ENCODE measurements at places on chromosomes 16 and 17.

- DNase-seq = no peak
These were observed 89.9 kb upstream of the CIBAR2 start for GRCh38 chr16:85202051-85202601.

GRCh38 chr16:87970186-87970585, 19.0 kb downstream of the BANP start:
- DNase-seq = no peak

GRCh38 chr17:38428643-38429371, 543 bp downstream of the ARHGAP23 start:
- no peak for DNase-seq

GRCh38 chr17:38451840-38452529, 23.7 kb downstream of the ARHGAP23 start:
- no peak for DNase-seq

DNA sequence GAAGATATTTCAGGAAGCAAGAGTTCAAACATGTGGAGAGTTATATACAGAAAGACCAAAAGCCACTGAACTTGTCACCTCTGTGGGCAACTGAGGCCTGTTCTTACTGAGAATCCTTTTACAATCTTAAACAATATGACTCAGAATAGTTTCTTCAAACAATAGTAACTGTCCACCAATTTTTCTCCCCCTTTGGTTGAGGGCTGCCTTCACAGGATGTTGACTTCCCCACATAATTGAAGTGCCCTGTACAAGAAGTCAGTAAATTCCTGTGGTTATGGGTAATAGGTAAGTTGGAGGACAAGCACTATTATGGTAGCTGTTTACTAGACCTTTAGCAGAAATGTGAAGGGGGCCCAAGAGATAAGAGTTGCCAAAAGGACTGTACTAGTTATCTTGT, 215.8 kb downstream of the CDH8 start:
- DNase-seq = no peak

DNA sequence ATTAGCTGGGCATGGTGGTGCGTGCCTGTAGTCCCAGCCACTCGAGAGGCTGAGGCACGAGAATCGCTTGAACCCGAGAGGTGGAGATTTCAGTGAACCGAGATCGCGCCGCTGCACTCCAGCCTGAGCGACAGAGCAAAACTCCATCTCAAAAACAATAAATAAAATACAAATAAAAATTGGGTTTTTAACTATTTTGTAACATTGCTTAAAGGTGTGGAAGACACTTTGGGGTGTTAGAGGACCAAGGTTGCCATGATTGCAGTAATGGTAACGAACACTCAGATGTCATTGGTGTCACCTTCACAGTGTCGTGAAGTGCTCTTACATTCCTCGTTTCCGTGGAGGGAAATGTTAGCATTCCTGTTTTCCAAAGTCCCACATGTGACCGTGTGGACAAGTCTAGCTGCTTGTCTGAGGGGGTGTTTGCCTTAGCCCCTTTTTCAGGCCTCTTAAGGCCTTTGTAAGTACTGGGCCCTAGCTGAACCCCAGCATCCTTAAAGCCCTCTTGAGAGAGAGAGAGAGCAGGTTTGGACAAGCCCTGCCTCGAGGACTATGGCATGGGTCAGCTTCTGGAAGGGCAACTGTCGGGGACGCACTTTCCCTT, 8.6 kb downstream of the C16orf96 start:
- DNase-seq = no peak

DNA sequence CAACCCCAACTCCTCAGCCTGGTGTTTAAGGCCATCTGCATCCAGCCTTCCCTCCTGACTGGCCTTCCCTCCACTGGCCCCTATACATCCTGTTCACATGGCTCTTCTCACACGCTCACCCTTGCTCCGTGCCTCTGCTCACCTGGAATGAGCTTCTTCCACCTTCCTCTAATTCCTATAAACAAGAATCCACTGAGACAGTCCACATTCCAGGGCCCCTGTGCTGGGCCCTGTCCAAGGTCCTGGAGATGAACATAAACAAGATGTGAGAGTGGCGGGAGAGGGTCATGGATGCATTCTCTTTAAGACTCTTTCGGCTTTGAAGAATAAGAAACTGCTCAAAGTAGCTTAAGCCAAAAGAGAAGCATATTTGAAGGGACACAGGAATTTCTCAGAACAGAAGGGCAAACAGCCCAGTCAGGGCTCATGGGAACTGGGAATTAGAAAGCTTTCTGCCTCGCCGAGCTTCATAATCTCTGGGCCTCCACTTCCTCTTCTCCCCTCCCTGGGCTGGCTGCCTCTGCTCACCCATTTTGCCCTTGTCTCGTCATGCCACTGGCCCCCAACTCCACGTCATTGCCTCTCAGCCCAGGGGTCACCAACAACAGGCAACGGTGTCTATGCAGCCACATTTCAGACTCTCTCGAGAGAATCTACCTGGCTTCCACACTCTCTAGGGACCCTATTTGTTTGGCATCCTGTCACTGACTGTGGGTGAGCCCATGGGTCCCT, 13.5 kb downstream of the SPPL2C start:
- DNase-seq = no peak

DNA sequence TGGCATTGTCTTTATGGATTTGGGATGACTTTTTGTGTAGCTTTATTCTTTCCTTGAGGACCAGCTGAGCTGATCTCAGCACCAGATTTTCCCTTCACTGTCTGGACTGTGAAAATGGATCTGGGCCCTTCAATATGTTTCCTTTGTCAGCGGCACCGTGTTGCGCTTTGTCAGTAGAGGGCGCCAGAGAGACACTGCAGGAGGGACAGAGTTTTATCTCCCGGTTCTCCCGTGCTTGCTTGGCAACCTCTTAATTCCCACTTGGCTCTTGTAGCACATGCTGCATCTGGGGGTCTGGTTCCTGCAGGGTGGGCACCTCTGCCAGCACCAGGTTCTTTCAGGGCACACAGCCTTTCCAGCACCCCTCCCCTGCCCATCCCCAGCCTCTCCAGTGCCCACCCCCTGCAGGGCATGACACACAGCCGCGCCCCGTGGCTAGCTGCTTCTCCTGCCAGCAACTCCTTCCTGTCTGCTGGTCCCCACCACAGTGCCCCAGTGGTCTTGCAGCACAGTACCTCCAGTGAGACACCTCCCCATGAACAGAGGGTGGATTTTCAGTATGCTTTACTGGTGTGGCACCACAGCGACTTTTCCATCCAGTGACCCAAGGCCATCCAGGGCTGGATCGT, 19.6 kb downstream of the OR1D5 start:
- no peak for DNase-seq

DNA sequence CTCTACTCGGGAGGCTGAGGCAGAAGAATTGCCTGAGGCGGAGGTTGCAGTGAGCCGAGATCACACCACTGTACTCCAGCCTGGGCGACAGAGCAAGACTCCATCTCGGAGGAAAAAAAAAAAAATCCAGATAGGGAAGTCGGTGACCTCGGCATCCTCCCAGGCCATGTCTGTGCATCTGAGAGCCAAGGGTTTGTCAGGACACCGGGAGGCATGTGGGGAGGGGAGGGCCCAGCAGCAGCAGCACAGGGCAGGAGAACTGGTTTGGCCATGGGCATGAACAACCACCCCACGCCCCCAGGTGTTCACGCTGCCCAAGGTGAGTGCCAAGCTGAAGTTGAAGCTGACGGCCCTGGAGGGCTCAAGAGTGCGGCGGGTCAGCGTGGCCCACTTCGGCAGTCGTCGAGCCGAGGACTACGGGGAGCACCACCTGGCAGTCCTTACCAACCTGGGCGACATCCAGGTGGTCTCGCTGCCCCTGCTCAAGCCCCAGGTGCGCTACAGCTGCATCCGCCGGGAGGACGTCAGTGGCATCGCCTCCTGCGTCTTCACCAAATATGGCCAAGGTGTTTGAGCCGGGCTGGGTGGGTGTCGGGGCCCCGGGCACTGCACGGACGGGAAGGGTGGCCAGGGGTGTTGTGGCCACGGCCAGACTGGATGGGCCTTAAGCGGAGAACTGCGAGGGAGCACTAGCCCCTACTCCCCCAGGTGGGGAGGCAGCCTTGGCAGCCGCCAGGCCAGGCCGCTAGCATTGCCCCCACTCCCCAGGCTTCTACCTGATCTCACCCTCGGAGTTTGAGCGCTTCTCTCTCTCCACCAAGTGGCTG, 14.7 kb upstream of the MYO15B start:
- no peak for DNase-seq

DNA sequence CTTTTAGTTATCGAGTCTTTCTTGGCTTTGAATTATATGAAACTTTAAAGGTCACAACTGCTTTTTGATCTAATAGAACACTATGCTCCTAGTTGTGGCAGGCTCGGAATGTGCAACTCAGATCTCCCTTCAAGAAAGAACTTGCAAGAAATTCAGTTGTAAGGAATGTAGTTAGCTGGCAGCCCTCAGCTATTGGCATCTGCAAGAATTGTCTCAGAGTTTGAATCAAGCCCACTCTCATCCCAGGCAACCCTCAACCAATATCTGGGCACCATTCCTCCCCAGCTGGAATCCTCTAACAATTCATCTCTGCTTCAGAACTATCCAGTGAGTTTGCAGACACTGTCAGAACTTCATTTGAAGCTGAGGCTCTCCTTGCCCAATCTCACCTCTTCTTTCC, 447.2 kb downstream of the KIF2B start:
- no peak for DNase-seq

GRCh38 chr16:57061084-57061905, 31.1 kb upstream of the CPNE2 start:
- no peak for DNase-seq

- no peak for DNase-seq
These were observed 72.2 kb upstream of the GNAO1 start for GRCh38 chr16:56119133-56119532.

GRCh38 chr16:31134625-31135534, 647 bp downstream of the PRSS8 start:
- DNase-seq = no peak

DNA sequence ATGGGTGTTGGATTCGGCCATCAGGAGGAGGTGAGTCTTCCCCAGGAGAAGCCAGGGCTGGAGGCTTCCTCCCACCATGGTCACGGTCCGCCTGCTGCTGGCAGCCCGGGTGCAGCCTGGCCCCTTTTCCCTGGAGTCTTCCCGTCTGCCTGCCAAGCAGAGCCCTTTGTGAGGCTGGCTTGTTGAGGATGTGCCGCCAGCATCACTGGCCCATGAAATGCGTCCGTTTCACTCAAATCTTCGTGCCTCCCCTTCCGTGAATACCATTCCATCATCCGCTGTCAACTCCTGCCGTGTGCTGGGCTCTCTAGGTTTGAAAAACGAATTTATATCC, 9.6 kb downstream of the VPS4A start:
- no peak for DNase-seq

- DNase-seq = no peak
These were observed 34.1 kb upstream of the NDRG4 start for GRCh38 chr16:58465817-58466216.

- no peak for DNase-seq
These were observed 486 bp upstream of the PLLP start for GRCh38 chr16:57284952-57285363.

DNA sequence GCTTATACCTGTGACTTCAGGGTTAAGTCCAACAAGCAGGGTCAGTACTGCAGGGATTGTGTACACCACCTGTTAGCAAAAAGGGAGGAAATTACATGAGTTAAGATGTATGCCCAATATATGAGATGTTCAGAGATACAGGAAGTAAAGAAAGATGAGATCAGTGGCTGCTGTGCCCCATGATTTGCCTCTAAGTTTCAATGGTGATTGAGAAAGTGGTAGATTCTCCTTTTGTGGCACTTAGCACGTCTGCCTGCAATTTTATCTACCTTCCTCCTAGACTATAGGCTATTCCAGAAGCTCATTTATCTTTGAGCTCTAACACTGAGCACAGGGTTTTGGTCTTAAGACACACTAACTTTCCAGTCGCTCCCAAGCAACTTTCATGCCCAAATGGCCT, 3.6 kb downstream of the TMEM220 start:
- DNase-seq = no peak

DNA sequence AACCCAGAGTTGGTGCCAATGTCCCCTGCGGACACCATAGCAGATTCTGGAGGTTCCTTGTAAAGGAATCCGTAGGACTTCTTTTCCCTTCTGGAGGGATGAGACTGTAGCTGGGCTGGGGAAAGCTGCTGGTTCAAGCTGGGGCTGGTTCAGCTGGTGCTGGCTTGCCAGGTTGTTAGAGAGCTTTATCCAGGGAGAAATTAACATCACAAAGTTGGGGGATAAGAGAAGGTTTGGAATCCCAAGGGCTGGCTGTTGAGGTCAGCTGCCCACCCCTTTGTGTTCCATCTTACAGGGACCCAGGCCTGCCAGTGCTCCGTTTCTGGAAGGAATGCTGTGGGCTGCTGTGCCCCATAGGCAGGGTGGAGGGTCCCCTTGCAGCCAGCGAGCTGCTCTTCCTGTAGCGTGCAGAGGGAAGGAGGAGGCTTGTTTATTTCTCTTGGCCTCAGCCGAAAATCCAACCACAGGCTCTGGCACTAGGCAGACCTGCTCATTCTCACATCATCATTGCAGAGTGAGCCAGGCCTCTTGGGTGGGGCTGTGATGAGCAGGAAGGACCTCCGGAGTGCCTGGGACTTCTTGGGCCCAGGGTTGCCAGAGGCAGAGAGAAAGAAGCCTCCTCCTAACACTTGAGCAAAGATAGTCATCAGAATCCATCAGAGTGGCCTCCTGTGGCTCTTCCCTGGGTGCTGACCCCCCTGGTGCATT, 251.1 kb downstream of the SEC14L1 start:
- no peak for DNase-seq

DNA sequence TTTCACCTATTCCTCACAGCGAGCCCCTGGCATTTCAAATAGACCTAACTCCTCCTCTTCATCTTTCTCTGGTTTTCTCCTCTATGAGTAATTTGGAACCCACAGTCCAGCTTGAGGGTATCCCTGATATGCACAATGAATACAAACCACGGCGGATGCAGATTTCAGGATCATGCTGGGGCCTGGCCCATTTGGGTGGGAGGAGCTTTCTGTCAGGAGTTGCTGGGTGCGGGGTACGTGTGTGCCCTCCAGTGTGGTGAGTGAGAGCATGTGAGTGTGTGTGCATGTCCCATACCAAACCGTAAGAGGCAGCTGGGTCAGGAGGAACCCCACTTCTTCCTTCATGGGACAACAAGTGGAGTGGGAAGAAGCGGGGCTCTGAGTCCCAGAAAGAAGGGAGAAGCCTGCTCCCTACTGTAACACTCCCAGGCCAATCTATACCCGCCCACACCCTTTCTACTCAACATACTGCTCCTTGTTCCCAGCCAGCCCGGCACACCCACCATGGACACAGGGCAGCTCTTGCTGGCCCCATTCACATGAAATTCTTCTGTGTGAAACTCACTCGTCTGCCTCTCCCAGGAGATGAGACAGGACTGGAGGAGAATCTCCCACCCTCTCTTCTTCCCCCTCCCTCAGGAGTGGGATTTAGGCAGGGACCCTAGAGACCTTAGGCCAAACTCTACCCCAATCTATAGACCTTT, 18.4 kb downstream of the CNTNAP1 start:
- no peak for DNase-seq

DNA sequence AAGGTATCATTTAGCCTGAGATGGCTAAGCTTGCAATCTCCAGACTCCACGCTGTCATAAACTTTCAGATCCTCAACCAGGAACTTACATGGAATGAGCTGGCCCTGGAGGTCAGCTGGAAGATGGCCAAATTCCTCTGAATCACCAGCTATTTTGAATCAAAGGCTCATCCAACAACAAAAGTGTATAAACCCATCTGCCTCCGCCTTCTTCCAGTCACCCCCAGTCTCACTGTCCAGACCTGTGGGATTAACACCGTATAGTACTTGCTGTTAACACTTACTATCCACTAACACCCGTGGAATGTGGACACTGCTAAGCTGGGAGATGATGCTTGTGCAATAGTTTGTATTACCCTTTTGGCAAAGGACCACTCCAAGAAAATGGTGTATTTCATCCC, 1.9 kb upstream of the LCMT1 start:
- DNase-seq = no peak

- DNase-seq = no peak
These were observed 100.8 kb upstream of the XYLT1 start for GRCh38 chr16:17571499-17572093.

- DNase-seq = no peak
These were observed 1.8 kb downstream of the SOCS1 start for GRCh38 chr16:11253995-11254912.

Measured in KG1 (cell line).